Fibroblast of the aortic adventitia (primary cell): ENCODE measurements at places on chromosomes 16 and 17. TPM values are rescaled to one million over a fixed set of nuclear protein-coding genes. Genes with fewer than 3 reads are reported as not detected.

The KCTD13 gene
- 12.5 and 41.9 TPM in 2 replicates for total RNA-seq

The RHBDL1 gene
- total RNA-seq: 1.6 and 3.2 TPM in 2 replicates

The KRTAP3-2 gene
- not detected in 2 replicates for total RNA-seq

DNA sequence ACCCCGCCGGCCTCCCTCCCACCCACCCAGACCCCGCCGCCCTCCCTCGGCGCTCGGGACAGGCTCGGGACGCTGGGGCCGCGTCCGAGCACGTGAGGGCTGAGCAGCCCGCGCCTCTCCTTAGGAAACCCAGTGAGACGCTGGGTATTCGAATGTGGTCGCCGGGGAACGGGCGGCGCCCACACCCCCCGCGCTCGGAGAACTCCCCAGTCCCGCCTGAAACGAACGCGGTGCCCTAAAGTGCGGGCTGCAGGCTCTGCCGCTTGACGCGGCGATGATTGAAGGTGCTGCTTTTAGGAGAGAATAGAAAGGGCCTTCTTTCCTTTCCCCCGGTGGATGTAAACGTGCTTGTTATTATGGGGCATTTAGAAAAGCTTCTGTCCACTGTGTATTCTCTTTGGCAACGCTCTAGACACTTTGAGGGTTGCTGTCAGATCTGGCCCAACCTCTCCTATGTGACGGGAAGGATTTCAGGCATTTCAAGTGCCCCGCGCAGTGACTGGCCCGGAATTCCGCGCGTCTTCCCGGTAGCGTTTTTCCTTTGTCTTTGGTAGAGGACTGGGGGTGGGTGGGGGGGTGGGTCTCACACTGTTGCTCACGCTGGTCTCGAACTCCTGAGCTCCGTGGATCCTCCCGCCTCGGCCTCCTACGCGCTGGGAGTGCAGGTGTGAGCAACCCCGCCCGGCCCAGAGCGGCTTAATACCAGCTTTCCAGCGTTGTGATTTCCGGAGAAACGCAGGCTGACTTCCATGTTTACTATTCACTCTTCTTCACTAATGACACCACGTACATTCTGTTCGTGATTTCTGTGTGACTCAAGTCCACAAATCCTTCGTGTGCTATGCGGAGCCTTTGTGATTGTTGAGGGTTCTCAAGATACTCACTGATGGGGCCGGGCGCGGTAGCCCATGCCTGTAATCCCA, 21.8 kb upstream of the FOXK2 start:
- peak; percentile 31 for DNase-seq

- no peak for DNase-seq
Observed at GRCh38 chr17:45287526-45288500, 25.9 kb upstream of the SPATA32 start.

DNA sequence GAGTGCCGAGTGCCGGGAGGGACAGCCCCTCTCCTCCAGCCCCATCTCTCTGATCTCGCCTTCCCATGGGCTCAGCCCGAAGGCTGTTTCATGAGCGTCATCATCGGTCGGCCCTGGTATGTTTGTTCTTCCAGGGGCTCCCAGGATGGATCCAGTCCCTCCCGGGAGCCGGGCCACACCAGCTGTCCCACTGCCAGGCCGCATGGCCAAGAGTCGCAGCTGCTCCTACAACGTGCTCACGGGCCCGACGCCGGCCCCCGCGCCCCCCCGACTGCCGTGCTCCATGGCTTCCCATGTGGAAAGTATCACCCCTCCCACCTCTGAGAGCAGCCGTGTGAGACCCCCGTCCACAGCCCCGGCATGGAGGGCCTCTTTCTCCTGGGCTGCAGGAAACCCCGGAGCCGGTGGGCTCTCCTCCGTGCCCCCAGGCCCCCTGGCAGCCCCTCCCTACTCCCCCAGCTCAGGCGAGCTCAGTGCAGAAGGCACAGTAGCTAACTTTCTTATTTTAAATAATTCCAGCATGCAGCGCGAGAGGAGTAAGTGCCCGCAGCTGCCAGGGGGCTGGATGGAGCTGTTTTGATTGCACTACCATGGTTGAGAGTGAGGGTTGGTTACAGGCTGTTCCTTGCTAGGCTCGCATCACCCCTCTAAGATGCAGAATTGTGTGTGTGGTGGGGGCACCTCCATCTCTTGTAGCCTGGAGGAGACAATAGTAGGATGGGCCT, 26.6 kb upstream of the GSE1 start:
- peak; percentile 33 for DNase-seq

GRCh38 chr17:80513892-80514291, 30.7 kb upstream of the RPTOR start:
- DNase-seq: peak; percentile 70

DNA sequence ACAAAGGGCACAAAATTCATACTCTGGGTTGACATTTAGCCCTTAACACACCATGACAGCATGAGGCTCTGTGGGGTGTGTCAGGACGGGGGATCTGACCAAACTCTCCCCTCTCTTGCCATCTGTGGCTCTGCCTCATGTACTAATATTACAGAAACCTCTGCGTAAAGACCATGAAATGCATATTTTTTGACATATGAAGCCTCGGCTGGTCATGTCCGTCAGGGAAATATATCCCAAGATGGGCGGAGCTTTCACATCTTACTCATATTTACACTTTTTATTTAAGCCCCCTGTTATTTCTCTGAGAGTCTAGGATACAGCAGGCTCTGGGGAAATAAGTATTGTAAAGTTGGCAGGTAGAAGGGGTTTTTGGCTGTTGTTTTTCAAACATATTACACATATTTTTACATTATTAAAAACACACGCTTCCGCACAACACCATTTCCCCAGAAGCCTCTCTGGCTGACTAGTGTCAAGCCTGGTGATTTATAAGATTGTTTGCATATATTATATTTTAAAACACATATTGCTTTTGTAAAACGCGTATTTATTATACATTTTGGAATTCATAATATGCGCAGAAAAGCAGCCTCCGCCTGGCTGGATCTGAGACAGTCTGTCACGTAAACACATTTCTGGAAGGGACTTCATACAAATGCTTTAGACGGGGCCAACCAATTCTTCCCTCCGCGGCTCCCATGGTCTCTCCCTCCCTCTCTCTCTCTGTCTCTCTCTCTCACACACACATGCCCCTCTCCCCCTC, 237.7 kb upstream of the ZFHX3 start:
- DNase-seq: peak; percentile 23

DNA sequence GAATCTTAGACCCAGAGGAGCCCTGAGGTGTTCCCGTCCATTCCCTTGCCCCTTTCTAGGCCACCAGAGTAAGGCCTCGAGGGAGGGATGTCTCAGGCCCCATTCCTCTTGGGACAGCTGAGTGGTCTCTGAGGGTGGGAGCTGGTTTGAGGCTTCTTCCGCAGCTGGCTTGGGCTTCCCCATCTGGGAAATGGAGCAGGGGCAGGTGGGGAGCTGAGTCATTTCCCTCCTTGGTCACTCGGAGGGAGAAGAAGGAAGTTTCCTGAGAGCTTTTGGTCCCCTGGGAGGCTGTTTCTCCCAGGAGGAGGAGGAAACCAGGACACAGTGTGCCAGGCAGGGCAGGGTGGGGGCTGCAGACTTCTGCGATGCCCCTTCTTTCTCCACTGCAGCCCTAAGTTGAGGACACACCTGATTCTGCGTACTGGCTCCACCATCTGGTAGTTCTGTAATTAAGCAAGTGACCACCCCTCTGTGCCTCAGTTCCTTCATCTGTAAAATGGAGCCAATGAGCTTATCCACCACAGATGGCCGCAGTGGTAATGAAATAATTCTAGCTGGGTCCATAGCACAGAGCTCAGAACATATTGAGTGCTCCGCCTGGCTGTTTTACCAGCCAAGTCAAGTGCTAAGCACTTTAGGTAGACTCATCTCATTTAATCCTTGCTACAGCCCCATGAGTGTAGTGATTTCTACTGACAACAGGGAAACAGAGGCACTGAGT, 1.6 kb upstream of the KCNJ12 start:
- no peak for DNase-seq

DNA sequence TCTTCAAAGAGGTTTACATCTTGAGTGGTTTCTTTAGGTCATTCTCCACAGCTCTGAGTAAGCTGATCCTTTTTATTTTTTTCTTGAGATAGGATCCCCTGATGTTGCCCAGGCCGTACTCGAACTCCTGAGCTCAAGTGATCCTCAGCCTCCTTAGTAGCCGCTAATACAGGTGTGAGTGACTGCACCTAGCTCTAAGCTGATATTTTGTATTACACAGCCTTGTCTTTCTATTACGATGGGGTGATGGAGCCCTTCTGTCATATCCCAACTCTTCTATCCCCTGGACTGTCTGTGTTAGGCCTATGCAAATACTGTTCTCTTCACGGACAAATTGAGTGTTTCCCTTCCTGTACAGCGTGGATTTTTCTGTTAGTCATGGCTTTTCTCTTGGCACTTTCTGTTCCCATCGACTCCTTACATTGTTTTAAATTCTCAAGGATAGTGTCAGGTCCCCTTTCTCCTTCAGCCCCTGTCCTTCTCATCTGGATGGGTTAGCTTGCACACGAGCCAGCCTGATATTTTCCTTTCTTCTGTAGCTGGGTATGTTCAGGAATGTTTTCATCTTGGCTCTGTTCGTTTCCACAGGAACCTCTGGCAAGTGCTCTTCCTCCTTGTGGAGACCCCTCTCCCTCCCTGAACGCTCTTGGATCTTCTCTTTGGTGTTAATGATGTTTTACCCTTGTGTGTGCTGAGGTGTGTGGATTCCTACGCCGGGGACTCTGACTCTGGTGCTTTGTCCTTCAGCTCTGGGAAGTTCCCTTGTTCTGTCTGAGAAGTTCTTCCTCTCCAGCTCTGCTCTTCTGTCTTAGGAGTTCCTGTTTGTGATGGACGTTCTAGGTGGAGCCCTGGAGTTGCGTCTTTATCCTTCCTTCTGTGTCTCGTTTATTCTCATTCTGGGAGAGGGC, 2.3 kb downstream of the BANP start:
- no peak for DNase-seq
